GM04503 (cell line): ENCODE measurements at places on chromosomes 4 and X.

GRCh38 chr4:52578951-52579350 is 80.2 kb downstream of the USP46 start:
- DNase-seq: no peak

DNA sequence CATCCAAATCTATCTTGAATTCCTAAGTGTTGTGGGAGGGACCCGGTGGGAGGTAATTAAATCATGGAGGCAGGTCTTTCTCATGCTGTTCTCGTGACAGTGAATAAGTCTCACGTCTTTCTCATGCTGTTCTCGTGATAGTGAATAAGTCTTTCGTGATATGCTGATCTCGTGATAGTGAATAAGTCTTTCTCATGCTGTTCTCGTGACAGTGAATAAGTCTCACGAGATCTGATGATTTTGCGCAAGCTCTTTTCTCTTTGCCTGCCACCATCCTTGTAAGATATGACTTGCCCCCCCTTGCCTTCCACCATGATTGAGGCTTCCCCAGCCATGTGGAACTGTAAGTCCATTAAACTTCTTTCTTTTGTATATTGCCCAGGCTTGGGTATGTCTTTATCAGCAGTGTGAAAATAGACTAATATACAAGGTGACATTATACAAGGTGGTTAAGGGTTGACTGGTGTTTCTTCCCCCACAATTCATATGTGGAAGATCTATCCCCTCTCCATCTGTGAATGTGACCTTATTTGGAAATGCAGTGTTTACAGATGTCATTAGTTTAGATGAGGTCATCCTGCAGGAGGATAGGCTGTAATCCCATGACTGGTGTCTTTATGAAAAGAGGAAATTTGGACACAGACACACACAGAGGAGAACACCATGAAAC is 27.6 kb downstream of the ARSD start:
- no peak for DNase-seq

GRCh38 chrX:155094468-155095061 is 23.3 kb downstream of the BRCC3 start:
- no peak for DNase-seq

DNA sequence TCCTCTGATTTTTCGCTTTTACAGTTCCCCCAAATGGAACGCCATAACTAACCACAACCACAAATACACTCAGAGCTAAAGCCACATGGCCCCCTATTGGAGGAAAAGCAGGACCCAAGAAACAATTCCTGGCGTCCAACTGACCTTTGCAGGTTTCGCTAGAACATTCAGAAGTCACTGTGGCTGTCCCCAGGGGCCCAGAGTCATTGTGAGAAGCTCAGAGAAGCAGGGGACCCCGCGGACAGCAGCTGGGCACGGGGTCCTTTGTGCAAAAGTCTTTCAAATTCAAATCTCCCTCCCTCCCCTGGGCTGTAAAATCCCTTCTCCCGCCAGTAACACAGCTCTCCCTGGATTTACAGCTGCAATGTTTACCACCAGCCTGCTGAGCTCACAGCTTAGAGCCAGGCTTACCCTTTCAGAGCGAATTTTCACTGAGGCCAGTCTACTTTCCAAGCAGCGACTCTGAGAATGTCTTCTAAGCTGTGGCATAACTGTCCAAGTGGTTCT is 214.8 kb downstream of the CRLF2 start:
- DNase-seq: no peak

DNA sequence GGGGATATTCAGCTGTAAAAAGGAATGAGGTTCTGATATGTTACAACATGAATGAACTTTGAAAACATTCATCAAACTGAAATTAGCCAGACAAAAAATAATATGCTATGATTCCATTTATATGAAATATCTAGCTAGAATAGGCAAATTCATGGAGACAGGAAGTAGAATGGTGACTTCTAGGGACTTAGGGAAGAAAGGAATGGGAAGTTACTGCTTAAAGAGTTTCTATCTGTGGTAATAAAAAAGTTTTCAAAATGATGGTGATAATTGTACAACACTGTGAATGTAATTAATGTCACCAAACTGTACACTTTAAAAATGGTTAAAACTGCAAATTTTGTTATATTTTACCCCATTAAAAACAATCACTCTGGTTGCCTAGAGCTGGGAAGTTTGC is 30.2 kb downstream of the SMIM14 start:
- DNase-seq: no peak

- DNase-seq: no peak
Measured at GRCh38 chr4:4884611-4885010, 25.1 kb downstream of the MSX1 start.

- DNase-seq: no peak
Measured at GRCh38 chrX:153981231-153981630, 8.7 kb downstream of the TMEM187 start.

- no peak for DNase-seq
Measured at GRCh38 chr4:68655764-68656444, 14.5 kb downstream of the UGT2B15 start.

DNA sequence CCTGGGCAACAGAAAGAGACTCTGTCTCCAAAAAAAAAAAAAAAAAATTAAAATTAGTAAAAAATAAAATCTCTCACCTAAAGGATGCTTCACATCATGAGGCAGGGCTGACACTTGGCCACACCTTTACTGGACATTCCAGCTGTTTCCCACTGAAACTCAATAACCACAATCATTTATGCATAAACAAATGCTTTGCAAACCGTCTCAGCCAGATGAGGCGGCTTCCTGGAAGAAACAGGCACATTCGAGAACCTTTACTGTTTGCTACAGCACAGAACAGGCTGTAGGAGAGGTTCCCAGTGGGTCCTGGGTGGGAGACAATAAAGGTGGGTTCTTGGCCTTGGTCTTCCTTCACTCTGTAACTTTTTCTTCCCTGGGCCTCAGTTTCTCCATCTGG is 10.9 kb upstream of the TBC1D14 start:
- DNase-seq: no peak

DNA sequence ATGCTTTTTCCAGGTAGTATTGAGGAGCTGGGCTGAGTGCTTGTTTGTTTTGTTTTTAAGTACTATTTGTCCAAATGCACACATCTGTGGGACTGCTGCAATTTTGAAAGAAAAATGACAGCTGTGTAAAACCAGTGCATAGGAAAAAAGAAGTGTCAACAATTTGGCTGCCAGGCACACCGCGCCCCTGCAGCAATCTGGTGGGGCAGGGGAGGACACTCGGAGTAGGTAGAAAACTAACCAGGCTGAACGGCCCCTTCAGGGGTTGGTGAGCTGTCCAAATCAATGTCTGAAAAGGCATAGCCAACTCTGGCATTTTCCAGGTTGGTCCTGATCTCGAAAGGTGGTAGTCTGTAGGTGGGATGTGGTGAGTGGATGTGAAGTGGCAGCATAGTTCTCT is 1.1 kb downstream of the LDOC1 start:
- DNase-seq: no peak

- DNase-seq: no peak
Measured at GRCh38 chr4:151284534-151285245, 7.7 kb downstream of the PRSS48 start.

DNA sequence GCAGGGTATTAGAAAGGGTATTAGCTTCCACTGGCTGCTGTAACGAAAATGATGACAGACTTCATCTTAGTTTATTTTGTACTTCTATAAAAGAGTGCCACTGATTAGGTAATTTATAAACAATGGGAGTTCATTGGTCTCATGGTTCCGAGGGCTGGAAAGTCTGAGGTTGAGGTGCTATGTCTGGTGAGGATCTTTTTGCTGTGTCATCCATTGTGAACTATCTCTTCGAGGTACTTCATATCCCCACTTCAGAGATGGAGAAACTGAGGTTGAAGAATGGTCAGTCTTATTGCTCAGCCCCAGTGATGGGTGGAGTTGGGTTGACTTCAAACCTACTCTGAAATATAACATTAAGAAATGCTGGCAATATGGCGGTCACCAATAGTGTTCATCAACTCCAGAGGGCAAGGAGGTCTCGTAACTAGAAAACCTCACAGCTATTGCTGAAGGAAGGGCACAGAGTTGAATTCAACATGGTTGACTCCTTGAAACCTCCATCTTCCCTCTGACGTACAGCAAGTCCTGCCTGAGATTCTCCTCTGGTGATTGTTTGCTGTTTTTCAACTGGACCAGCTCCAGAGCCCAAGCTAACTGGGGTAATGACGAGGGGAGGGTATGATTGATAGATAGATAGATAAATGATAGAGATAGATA is 53.6 kb upstream of the SHOX start:
- no peak for DNase-seq

- no peak for DNase-seq
Measured at GRCh38 chr4:54231768-54232688, 2.9 kb downstream of the PDGFRA start.

- no peak for DNase-seq
Measured at GRCh38 chr4:81634165-81634564, 162.5 kb upstream of the RASGEF1B start.

DNA sequence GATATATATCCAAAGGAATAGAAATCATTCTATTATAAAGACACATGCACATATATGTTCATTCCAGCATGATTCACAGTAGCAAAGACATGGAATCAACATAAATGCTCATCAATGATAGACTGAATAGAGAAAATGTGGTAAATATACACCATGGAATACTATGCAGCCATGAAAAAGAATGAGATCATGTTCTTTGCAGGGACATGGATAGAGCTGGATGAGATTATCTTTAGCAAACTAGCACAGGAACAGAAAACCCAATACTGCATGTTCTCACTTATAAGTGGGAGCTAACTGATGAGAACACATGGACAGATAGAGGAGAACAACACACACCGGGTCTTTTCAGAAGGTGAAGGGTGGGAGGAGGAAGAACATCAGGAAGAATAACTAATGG is 1318.6 kb downstream of the PCDH19 start:
- no peak for DNase-seq

DNA sequence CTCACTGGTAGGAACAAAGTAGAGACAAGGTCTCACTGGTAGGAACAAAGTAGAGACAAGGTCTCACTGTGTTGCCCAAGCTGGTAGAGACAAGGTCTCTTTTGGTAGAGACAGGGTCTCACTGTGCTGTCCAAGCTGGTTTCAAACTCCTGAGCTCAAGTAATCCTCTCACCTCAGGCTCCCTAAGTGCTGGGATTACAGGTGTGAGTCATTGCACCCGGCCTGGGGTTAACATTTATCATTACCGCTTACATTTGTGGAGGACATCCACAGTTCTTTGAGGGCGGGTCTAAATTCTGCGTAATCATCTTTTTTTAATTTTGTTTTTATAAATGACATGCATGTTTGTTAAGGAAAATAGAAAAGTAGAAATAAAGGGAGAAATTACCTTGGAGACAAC is 12.0 kb downstream of the RAB33B start:
- no peak for DNase-seq

GRCh38 chr4:41304221-41304620 is 47.5 kb downstream of the UCHL1 start:
- no peak for DNase-seq

DNA sequence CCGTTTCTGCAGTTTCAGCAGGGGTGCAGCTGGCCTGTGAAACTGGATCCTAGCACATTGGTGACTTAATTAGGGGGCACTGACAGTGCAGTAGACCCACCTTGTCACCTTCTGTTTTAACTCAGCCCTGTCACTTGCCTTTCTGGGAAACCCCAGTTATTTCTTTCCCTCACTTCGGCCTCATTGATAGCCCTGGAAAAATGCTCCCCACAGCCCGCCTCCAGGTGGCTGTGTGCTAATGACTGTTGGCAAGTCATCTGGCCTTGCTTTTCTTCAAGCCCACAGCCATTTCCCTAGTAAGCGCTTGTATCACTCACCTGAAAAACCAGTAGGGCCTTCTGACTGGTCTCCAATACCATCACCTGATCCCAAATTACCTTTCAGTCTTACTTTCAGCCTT is 3.3 kb downstream of the CXCR3 start:
- DNase-seq: no peak

- DNase-seq: no peak
Measured at GRCh38 chrX:22203186-22203585, 69.5 kb upstream of the CBLL2 start.

- DNase-seq: no peak
Measured at GRCh38 chr4:57233386-57233785, 123.2 kb upstream of the IGFBP7 start.

DNA sequence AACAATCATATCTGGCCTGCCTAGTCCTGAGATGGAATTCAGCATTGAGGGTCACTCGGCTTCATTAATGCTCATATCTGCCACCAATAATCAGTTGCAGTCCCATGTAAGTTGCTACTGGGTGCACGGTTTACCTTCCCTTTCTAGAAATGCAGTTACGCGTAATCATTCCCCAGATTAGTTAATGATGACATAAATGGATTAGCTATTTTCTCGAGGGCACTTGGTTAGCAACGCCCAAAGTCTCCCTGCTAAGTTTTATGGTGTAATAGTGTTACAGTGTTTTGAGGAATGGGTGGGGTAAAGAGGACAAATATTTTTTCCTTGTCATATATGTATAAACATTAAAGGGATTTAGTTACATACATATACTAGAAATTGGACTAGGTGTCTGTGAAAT is 118.8 kb downstream of the MID1 start:
- DNase-seq: no peak

- no peak for DNase-seq
Measured at GRCh38 chr4:137739391-137739790, 207.1 kb upstream of the PCDH18 start.

DNA sequence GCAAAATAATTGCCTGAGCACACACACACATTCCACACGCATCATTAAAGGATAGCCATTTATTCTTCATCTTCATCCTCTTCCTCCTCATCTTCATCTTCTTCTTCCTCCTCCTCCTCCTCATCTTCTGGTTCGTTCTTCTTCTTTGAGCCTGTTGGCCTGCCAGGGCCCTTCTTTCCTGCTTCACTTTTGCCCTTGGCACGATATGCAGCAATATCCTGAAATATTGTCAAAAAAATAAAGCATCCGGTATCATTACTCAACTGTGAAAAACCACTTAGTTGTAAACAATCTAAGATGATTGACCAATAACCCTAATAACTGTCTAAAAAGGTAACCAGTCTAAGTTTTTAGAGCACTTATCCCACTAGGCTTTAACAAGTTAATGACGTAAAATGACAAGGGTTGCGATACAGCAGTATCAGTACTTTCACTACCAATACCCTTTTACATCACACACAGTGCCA is 2.1 kb downstream of the HMGB2 start:
- DNase-seq: no peak
